ENCODE measurements at places on chromosomes 5 and 9.

- DNase-seq, result no peak
Measured at GRCh38 chr5:37871023-37871815, 31.4 kb upstream of the GDNF start.

- DNase-seq, result no peak
Measured at GRCh38 chr9:99628285-99628684, 193.4 kb upstream of the NR4A3 start.

DNA sequence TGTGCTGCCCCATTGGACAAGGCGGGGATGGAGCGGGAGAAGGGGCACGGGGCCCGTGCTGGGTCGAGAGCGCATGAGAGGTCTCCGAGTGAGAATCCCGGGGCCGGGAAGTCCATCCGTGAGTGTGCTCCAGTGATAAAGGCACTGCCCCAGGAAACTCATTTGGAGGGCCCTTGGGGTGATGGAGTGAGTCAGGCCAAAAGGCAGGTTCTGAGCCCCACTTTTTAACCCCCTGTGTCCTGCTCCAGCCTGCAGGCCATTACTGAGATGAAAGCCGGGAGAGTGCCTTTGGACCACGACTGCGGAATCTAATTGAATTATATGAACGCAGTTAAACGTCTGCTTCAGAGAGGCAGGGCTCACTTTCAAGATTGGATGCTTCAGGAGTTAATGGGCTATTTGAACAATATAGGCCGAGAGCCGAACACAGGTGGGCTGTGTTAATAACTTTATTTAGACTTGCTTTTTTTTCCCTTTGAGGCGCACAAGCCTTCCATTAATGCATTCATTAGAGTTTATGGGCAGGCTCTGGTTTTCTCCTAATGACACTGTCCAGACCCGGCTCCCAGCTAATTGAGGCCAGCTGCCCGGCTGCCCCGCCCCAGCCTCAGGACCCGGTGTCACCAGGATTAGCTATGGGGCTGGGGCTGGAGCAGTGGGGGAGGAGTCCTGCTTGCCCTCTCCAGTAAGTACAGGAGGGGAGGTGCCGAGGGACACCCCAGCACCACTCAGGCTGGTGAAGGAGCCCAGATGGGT is 79.1 kb upstream of the LMX1B start:
- no peak for DNase-seq

DNA sequence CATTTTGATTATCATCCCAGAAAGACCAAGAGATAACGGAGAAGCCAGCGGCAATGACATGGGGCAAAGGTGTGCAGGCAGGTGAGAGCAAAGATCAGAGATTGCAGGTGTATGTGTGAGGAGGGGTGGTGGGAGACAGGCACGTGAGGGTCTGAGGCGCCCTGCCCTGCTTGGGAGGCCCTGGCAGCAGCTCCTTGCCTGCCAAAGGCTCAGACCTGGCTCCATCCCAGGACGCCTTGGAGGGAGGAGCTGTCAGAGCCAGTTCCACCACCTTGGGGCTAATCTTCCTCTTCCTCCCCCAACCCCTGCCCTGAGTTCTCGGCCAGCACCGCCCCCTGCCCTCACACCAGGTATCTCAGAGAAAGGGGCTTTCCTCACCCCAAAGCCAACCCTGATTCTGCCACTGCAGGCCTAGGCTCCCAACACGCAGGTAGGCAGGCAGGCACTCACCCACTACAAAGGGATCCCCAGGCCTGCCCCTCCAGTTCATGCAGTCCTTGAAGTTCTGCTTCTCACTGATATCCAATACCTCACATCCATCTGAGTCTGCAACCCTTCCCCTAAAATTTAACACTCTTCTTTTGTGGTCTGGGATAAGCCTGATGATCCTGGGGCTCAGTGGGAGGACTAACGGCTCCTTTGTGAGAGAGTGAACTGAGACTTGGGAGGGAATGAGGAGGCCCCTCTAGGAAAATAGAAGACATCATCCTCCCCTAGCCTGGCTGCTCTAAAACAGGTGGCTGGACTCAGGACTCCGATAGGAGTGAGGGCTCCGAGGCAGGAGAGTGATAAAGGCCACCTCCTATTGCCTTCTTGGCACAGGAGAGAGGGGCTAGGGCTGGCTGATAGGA is 1.8 kb downstream of the AQP3 start:
- DNase-seq, result no peak

GRCh38 chr9:120891884-120892747 is 15.1 kb upstream of the PHF19 start:
- no peak for DNase-seq

- DNase-seq, result no peak
Measured at GRCh38 chr5:143041972-143042770, 272.0 kb downstream of the ARHGAP26 start.

- no peak for DNase-seq
Measured at GRCh38 chr5:148403344-148403743, 19.6 kb downstream of the FBXO38 start.

GRCh38 chr9:109499631-109500410 is 1.7 kb upstream of the PTPN3 start:
- DNase-seq, result no peak

GRCh38 chr5:81726297-81726696 is 24.6 kb downstream of the SSBP2 start:
- DNase-seq, result no peak

GRCh38 chr5:21817668-21818369 is 1035.3 kb downstream of the CDH12 start:
- no peak for DNase-seq

- DNase-seq, result no peak
Measured at GRCh38 chr5:64333886-64334285, 168.2 kb downstream of the RNF180 start.

- no peak for DNase-seq
Measured at GRCh38 chr9:133210202-133210532, 1.1 kb upstream of the OBP2B start.

GRCh38 chr5:53275666-53276065 is 166.1 kb upstream of the MOCS2 start:
- no peak for DNase-seq

- no peak for DNase-seq
Measured at GRCh38 chr9:78004478-78005229, 27.0 kb downstream of the GNAQ start.

DNA sequence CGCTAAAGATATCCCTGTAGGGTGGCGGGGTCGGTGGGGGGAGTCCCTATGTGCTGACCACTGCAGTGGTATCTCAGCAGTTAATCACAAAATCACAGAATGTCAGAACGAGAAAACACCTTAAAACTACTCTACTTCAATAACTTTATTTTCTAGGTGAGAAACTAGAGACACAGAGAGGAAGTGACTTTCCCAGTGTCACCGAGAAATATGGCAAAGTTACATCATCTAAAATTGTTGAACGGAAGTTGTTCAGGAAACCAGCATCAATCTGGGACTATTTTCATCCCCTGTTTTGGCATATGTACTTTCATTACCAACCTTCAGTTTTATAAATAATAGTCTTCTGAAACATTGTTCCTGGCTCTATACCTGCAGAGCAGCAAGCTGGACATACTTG is 384.0 kb downstream of the SPOCK1 start:
- no peak for DNase-seq

GRCh38 chr9:119088002-119088547 is 281.2 kb downstream of the BRINP1 start:
- no peak for DNase-seq

DNA sequence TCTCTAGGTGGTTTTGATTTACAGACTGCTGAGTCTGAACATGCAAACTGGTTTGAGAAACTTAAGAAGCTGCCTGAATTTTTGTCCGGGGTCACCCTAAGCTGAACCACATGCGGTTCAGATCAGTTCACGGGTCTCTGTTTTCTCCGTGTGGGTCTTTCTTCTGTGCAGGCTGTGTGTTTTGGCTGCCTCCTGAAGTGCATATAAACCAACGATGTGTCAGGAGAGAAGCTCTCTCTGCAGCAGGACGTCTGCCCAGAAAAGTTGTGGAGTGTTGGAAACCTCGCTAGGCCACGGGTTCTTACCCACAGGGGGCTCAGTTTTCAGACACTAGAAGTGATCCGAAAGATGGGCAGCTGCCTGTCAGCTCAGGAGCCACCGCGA is 364.2 kb downstream of the IRX2 start:
- DNase-seq, result no peak

GRCh38 chr9:126531591-126531990 is 82.1 kb upstream of the LMX1B start:
- DNase-seq, result no peak

- no peak for DNase-seq
Measured at GRCh38 chr5:1380011-1380817, 35.3 kb upstream of the CLPTM1L start.

DNA sequence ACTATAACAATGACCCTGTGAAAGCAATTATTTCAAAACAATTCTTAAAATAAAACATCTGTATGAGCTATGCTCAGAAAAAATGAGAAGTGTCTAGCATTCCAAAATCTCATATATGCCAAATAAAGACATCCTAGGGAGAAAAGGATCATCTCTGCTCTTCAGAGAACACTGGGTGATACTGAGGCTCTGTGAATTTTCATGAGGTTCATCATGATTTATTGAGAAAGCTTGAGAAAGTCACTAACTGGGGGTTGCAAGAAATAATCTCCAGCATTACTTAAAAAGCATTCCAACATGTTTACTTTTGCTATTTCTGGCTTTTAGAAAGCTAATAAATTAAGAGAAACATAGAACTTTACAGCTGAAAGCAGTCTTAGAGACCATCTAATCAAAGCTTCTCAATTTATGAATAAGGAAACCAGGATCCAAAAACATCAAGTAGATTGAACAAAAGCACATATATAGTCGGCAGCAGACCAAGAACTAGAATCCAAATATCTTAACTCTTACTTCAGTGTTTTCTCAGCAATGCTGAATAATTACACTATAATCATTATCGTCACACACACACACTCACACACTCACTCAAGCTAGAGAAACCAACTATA is 372.8 kb downstream of the NR2F1-AS1 start:
- no peak for DNase-seq

GRCh38 chr9:75389101-75389500 is 300.8 kb downstream of the OSTF1 start:
- DNase-seq, result no peak

- DNase-seq, result no peak
Measured at GRCh38 chr5:77426670-77427069, 65.4 kb downstream of the WDR41 start.

GRCh38 chr9:75019022-75019421 is 9.1 kb downstream of the CARNMT1 start:
- DNase-seq, result no peak

GRCh38 chr5:120684213-120684612 is 220.1 kb downstream of the PRR16 start:
- DNase-seq, result no peak

GRCh38 chr5:30030101-30030500 is 1163.4 kb upstream of the CDH6 start:
- DNase-seq, result no peak

GRCh38 chr5:56608217-56608925 is 207.0 kb upstream of the MAP3K1 start:
- no peak for DNase-seq
